ENCODE measurements at places on chromosomes 4 and X.

GRCh38 chr4:11774346-11774745, 345.7 kb upstream of the HS3ST1 start:
- DNase-seq = no peak

DNA sequence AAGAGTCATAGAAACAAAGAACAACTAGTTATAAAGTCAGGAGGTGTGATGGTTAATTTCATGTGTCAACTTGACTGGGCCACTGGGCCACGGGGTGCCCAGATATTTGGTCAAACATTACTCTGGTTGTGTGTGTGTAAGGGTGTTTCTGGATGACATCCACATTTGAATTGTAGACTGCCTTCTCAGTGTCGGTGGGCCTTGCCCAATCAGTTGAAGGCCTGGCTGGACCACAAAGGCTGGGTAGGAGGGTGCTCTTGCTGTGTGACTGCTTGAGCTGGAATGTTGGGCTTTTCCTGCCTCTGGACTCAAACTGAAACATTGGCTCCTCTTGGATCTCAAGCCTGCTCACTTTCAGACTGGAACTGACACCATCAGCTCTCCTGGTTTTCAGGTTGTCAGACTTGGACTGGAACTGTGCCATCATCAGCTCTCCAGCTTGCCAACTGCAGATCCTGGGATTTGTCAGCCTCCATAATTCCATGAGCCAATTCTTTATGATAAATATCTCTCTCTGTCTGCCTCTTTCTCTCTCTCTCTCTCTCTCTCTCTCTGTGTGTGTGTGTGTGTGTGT, 41.4 kb downstream of the CLDN34 start:
- DNase-seq = no peak

GRCh38 chr4:147123146-147123545, 177.5 kb upstream of the TTC29 start:
- no peak for DNase-seq

- DNase-seq = no peak
These were observed 244.6 kb upstream of the TENM3 start for GRCh38 chr4:181998398-181999295.

GRCh38 chrX:127439676-127440075, 612.5 kb downstream of the ACTRT1 start:
- no peak for DNase-seq
